ENCODE measurements at places on chromosomes 6 and 20.

DNA sequence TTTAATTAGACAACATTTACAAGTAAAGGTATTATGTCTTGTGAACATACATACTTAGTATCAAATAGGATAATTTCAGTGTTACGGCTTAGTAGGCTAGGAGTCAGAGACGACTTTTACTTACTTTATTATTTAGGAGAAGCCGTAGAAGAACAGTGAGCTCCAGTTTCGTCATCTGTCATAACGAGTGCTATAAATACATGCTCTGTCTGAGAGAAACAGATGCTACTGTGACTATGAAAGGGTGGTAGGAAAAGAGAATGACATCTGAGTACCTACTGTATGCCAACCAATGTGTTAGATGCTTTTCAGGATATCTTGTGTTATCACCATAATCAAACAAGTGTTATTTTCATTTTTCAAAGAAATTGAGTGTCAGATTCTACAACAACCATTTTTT, 119.0 kb downstream of the EYA4 start:
- DNase-seq, result no peak

GRCh38 chr20:47887064-47887463, 101.8 kb upstream of the SULF2 start:
- no peak for DNase-seq

DNA sequence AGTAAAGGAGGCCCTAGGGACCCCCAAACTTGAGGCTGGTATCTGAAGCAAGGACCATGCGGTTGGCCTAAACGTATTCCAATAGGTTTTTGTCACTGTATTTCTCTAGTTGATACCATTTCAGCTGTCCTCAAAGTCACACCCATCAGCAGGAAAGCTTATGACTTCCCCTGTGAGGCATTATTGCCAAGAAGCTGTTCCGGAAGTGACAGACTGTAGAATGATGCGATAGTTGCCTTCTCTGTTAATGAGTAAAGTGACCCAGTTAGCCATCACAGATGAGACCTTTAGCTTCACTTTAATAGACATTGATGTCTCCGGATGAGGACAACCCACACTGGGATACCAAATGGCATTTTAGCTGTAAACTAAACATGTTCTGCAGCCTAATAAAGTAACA, 147.9 kb downstream of the RNGTT start:
- no peak for DNase-seq

- DNase-seq, result no peak
Observed at GRCh38 chr6:55528624-55529023, 50.4 kb downstream of the HMGCLL1 start.

- no peak for DNase-seq
Observed at GRCh38 chr20:549722-550496, 6.3 kb upstream of the CSNK2A1 start.

- DNase-seq, result no peak
Observed at GRCh38 chr6:86502497-86502896, 434.8 kb upstream of the HTR1E start.

- DNase-seq, result no peak
Observed at GRCh38 chr6:155117256-155117655, 122.1 kb downstream of the TIAM2 start.

DNA sequence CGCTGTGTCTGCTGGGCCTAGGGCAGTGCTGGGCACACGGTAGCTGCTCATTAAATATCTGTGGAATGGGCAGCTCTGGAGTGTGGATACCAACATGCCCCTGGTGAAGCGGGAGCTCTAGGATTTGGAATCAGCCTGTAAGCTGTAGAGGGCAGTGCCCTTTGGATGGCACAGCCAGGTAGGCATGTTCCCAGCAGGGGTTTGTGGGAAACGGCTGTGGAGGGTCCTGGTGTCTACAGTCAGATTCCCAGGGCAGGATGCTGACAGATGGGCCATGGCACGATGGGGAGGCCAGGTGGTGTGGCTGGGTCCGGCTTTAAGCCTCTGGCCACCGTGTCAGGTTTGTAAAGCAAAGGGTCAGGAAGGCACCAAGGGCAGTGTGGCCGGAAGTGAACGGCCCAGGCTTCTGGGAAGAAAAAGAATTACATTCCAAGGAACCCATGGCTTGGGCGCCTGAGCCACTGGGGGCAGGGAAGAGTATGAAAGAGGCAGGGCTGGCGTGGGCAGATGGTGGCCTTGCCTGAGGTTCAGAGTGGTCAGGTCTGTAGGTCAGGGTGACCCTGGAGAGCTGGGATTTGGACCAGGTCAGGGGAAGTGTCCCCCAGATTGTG, 44.8 kb downstream of the UBE2V1 start:
- DNase-seq, result no peak

- DNase-seq, result no peak
Observed at GRCh38 chr6:95994151-95994550, 21.6 kb upstream of the FUT9 start.

DNA sequence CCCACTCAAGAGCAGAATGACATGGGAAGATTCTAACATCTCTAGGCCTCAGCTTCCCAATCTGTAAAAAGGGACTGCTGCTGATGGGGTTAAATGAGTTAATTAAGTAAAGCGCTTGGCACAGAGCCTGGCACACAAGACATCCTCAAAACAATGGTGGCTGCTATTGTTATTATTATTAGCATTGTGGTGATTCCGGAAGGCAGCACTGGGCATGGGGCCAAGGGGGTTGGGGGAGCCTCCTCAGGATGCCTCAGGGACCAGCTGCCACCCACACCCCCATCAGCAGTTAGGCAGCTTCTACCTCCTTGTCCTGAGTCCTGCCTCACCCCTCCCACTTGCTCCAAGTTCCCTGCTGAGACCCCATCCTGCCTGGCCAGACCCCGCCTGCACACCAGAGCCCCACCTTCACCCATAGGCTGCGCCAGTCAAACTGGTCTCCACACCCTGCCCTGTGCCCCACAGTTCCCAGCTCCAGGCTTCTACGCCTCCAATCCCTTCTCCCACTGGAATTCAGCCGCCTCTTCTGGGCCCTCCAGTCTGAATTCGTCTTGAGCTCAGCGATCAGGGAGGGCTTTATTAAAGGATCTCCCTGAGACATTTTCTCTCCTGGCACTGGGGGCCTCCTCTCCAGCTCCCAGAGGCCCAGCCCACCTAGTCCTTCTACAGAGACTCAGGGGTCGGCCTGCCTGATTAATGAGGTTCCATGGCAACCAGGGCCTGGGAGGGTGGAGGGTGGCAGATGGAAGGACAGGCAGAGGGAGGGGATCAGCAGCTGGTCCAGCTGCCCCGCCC, 1.5 kb downstream of the E2F1 start:
- DNase-seq, result no peak

DNA sequence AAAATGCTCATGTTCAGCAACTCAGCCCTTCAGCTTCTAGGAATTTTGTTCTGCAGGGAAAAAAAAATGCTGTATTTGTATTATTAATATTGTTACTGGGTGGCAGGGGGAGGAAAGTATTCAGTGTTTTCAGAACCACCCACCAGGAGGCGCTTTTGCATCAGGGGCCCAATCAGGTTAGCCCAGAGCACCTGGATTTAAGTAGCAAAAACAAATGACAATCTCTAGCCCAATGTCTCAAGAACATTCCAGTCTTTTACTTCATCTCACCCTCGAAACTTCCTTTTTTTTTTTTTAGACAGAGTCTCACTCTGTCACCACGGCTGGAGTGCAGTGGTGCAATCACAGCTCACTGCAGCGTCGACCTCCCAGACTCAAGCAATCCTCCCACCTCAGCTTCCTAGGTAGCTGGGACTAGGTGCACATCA, 635 bp upstream of the C20orf203 start:
- peak; percentile 46 for DNase-seq
